Renal cortex interstitium (tissue), 15 donors: ENCODE measurements at places on chromosomes 2 and 18. TPM values are rescaled to one million over a fixed set of nuclear protein-coding genes. Genes with fewer than 3 reads are reported as not detected.

The GALNT14 gene
- polyA plus RNA-seq: 33.2 TPM

The INHA gene
- 0.73 TPM for polyA plus RNA-seq

The NT5DC4 gene
- polyA plus RNA-seq: 0.18 TPM

The SNED1 gene
- polyA plus RNA-seq: 6.1 TPM

The PIEZO2 gene
- 17.9 TPM for polyA plus RNA-seq

The METTL4 gene
- polyA plus RNA-seq: 18.2 TPM
